NCI-H187 treated with DMSO at 0.1 percent for 48 hours (cell line): ENCODE measurements at places on chromosomes 12 and 14.

- no peak for DNase-seq
Measured at GRCh38 chr12:115118177-115118724, 434.3 kb upstream of the TBX3 start.

GRCh38 chr12:83461336-83461935 lies 774.7 kb downstream of the TMTC2 start:
- no peak for DNase-seq

- DNase-seq, result no peak
Measured at GRCh38 chr12:67364228-67364627, 95.1 kb downstream of the CAND1 start.

GRCh38 chr12:75709503-75709902 lies 198.1 kb upstream of the KRR1 start:
- DNase-seq, result no peak

- no peak for DNase-seq
Measured at GRCh38 chr12:12153596-12153995, 82.9 kb downstream of the BCL2L14 start.

- no peak for DNase-seq
Measured at GRCh38 chr12:94768398-94769046, 118.2 kb upstream of the TMCC3 start.

DNA sequence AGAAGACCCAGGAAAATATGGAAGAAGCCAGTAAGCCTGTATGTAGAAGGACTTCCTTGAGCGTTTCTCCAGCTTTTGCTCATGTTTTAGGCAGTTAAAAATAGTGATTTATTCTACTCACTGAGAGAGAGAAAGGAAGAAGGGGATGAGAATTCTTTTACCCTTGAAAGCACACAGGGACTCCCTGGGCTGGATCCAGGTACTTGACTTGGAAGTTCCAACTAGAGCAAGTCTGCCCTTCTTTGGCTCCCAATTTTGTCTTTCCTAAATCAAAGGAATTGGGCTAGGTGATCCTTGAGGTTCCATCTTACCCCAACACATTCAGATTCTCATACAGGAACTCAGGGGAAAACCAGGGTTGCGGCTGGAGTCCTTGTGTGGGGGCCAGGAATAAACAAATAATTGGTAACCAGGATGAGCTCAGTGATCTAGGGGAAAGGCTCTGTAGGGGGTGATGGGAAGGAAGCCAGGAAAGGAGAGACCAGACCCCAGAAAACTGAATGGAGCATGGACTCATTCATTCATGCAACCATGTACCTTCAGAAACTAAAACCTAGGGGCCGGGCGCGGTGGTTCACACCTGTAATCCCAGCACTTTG lies 11.5 kb upstream of the ITGA5 start:
- no peak for DNase-seq

GRCh38 chr14:61335671-61336275 lies 14.4 kb downstream of the PRKCH start:
- no peak for DNase-seq

GRCh38 chr12:29133181-29133580 lies 15.9 kb upstream of the FAR2 start:
- DNase-seq, result no peak

DNA sequence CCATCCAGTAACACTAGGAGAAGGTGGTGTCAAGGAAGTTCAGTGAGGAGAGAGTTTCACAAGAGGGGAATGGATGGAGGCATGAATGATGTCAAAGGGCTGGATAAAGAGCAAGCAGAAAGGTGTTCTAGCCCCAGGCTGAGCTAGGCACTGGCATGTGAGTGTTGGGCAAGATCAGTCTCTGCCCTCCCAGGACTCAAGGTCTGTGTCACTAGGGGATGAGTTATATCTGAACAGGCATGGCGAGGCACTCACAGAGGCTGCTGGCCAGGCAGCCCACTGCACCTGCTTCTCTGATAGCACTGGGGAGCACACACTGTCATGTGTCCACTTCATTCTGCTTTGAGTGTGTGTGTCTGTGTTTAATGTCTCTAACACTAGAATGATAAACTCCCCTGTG lies 903.8 kb downstream of the BCL11B start:
- no peak for DNase-seq

GRCh38 chr12:67357376-67358125 lies 88.4 kb downstream of the CAND1 start:
- no peak for DNase-seq

GRCh38 chr14:69129264-69129880 lies 23.5 kb downstream of the DCAF5 start:
- peak; percentile 54 for DNase-seq

GRCh38 chr12:114701553-114701952 lies 17.6 kb upstream of the TBX3 start:
- DNase-seq, result no peak

GRCh38 chr12:67633708-67634107 lies 14.8 kb upstream of the DYRK2 start:
- DNase-seq, result no peak

GRCh38 chr12:128859311-128859710 lies 6.0 kb downstream of the GLT1D1 start:
- DNase-seq, result no peak

DNA sequence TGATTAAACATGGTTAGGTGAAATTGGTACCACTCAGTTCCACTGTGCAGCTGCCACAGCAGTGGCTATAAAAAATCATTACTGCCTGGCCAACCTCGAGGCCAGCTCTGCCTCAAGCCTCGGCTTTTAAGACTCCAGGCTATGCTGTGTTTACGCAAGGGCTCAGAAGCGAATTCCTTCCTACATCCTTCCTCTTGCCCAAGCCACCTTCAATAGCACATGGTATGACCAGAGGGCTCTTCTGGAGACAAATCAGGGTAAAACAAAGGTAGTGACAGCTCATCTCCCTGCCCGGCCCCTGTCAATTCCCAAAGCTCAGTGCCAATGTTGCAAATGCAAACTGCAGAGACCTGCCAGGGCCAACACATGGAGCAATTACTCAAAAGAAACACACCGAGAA lies 31.9 kb downstream of the NUAK1 start:
- no peak for DNase-seq

- DNase-seq, result no peak
Measured at GRCh38 chr14:95068080-95068479, 89.2 kb downstream of the DICER1 start.

DNA sequence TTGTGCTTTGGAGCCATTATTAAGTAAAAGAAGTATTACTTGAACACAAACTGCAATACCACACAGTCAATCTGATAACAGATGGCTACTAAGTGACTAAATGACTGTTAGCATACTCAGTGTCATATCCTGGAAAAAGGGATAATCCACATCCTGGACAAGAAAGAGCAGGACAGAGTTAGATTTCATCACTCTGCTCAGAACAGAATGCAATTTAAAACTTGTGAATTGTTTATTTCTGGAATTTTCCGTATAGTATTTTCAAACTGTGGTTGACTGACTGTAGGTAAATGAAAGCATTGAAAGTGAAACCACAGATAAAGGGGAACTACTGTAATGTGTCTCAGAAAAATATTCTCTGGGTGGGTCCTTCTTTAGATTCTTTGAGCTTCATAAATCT lies 458.8 kb downstream of the TMEM117 start:
- no peak for DNase-seq

DNA sequence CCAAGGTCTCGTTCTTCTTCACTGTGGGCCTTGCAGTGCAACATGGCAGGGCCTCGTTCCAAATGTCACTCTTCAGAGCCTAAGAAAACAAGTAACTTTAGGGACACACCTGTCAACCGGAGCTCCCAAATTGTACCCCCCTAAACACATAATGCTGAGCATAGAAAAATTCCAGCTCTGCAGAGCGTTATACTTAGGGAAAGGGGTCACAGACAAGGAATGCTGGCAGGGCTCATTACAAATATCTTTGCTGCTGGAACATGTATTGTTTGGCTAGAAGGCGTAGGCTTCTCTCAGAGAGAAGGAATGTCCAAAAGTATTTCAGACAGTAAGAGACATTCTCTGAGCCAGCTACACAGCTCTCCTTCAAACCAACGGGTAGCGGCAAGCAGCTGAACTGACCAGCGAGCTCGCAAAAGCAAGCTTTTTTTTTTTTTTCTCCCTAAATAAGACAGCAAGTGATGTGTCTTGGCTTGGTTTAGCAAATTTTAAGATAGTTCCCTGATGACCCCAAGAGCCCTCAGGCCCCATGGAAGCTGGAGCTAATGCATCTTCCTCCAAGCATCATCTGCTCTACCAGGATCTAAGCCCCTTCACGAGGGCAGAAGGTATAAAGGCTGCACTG lies 24.5 kb downstream of the SSH1 start:
- no peak for DNase-seq

GRCh38 chr14:53893374-53893773 lies 63.3 kb downstream of the BMP4 start:
- no peak for DNase-seq

GRCh38 chr12:106188256-106188655 lies 49.5 kb upstream of the NUAK1 start:
- no peak for DNase-seq

DNA sequence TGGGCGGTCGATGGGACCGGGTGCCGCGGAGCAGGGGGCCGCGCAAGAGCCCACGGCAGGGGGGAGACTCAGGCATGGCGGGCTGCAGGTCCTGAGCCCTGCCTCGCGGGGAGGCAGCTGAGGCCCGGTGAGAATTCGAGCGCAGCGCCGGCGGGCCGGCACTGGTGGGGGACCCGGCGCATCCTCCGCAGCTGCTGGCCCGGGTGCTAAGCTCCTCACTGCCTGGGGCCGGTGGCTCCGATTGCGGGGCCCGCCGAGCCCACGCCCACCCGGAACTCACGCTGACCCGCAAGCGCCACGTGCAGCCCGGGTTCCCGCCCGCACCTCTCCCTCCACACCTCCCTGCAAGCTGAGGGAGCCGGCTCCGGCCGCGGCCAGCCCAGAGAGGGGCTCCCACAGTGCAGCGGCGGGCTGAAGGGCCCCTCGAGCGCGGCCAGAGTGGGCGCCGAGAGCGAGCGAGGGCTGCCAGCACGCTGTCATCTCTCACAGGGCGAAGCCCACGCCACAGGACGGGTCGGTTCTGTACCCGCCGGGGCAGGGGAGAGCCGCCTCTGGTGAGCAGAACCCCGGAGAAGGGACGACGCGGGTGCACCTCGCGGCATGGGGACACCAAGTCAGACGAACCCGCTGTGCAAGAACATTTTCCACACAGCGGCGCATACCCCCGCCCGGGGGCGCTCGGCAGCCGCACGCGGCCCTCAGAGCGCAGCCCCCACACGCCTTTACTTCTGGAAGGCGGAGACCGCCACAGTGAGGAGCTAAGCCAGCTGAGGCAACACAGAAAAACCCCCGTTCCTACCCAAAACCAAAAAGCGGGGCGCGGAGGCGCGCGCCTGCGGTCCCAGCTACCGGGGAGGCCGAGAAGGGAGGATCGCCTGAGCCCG lies 1.2 kb upstream of the SIVA1 start:
- no peak for DNase-seq

DNA sequence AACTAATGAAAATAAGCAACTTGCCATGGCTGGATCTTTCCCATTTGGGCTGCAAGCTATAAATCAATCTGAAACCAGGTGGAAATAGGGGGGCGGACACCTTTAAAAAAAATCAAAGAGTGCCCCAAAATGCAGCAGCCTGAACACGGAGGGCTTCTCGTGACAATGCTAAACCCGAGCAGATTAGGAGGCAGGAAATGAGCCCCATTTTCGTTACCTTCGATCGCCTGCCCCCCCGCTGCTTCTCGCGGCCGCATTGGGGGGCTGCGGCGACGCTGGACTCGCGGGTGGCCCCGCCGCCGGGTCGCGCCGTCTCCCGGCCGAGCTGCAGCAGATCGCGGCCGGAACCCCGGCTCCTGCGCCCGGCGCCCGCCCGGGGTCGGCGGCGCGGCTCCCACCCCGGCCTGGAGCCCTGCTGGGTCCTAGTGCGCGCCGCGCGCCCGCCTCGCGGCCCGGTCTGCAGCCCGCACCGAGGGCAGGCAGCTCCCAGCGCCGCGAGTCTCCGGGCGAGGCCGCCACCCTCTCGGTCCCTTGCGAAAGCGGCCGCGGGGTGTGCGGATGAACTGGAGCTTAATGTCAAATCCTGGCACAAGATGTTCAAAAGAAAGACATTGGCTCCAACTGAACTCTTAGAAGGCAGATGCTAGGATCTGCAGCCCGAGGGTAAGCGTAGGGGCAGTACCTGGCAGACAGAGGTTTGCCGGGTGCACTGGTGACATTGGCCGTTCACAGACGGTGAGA lies 201.9 kb upstream of the FOXN3 start:
- DNase-seq, result no peak
